Stomach (tissue), 19 donors: ENCODE measurements at places on chromosomes 3 and 15. TPM values are rescaled to one million over a fixed set of nuclear protein-coding genes. Genes with fewer than 3 reads are reported as not detected.

GRCh38 chr3:188134856-188135255 is 19.1 kb upstream of the LPP start:
- H3K4me3 ChIP-seq: no peak overlapping the region
- H3K27me3 ChIP-seq: no peaks in the 10 kb centered on the region
- H3K4me1 ChIP-seq: no peaks in the 10 kb centered on the region
- no peak for DNase-seq
- no peak overlapping the region for H3K27ac ChIP-seq

ISG20 gene
- 15.6 TPM for total RNA-seq

GRCh38 chr3:42345811-42346210 is 64.6 kb downstream of the LYZL4 start:
- no peaks in the 10 kb centered on the region for H3K36me3 ChIP-seq
- no peaks in the 10 kb centered on the region for H3K4me1 ChIP-seq
- no peaks in the 10 kb centered on the region for H3K27me3 ChIP-seq
- no peak for DNase-seq
- no peak overlapping the region for H3K27ac ChIP-seq

DNA sequence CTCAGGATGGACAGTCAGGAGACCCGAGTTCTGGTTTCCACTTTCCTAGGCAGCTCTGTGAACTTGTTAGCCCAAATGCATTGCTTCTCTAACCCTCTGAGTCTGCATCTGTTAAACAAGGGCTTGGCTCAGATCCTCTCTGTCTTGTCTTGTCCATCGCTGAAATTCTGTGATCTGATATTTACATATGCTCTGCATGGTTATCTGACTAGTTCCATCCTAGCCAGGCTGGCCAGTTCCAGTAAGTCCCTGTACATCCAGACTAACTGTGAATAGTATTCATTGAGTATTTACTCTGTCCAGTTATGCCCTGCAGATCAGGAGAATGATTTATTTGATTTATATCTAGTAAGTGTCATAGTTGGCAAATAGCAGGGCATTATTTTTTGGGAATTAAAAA is 27.0 kb upstream of the SV2B start:
- no peak overlapping the region for H3K27ac ChIP-seq
- H3K4me3 ChIP-seq: no peak overlapping the region
- peaks cover 3% of the 10 kb centered on the region for H3K27me3 ChIP-seq
- DNase-seq: no peak
- H3K36me3 ChIP-seq: no peaks in the 10 kb centered on the region

TMEM212 gene
- total RNA-seq: not detected

DNA sequence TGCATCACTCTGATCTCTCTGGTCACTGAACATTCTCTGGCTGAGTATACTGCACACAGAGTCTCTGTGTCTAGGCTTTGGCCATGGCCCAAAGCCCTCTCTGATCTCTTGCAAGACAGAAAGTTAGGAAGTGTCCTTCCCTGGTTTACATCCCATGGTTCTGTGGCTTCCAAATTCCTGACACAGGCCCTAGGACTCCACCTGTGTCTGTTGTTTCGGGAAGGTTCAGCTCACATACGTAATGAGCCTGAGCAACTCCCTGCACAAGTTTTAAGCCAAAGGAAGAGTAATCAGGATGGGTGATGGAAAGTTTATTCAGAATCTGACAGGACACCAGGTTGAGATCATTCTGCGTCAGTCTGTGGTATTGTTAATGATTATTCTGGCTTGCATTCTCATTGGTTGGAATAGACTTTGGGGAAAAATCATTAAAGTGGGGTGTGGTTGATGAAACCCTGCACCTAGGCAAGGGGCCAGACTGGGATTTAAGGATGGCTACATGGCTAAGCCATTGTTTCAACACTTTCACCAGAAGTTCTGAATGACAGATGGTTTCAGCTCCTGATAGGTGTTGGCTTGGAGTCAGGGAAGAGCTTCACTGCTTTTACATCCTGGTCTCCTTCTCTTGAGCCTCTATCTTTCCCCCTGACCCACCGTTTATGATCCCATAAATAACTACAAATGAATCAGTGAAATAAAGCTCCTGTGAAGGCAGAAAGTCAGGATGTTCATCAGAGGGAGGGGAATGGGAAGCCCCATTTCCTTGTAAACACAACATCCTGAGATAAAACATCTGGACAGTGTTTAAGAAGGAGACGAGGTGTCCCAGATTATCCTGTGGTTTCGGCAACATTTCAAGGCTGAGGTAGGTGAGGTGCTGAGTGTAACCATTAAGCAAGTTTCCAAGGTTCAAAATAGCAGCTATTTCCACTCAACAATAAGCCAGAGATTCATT is 14.1 kb downstream of the LCMT2 start:
- H3K27me3 ChIP-seq: peaks cover 14% of the 10 kb centered on the region
- DNase-seq: no peak
- H3K27ac ChIP-seq: no peak overlapping the region
- H3K36me3 ChIP-seq: no peaks in the 10 kb centered on the region
- no peaks in the 10 kb centered on the region for H3K4me1 ChIP-seq

GRCh38 chr15:63059075-63059474 is 16.5 kb downstream of the TPM1 start:
- DNase-seq: no peak
- peaks cover 81% of the 10 kb centered on the region for H3K36me3 ChIP-seq
- H3K4me3 ChIP-seq: no peak overlapping the region
- no peaks in the 10 kb centered on the region for H3K27me3 ChIP-seq

CLRN1 gene
- not detected for total RNA-seq

DNA sequence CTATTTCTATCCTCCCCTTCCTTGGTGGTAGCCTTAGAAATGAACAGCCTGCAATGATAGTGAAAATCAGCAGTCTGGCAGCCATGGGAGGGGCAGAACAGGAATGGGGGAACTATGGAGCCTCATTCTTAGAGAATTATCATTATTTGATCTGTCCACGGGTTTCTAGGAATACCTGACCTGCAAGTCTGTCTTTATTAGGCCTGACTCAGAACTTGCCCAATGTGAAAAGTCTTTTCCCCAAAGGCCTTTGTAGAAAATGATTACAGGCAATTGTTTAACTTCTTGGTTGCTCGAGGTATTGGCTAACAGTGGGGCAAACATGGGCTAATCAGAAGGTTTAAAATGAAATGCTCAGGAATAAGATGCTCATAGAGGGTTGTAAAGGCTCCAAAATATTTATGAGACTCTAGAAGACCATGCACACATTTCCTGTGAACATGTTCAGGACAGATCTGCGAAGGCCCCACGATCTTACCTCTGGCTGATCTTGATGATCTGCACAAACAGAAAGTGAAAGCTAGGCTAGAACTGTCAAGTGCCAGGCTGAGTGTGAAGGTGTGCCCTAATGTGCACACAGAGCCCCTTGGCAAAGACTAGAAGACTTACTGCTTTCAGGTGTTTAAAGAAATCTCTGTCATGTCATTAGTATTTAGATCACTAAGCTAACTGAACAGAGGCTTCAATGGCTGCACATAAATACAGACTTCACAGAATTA is 39.6 kb upstream of the LAMP3 start:
- DNase-seq: no peak
- no peaks in the 10 kb centered on the region for H3K36me3 ChIP-seq
- no peaks in the 10 kb centered on the region for H3K4me1 ChIP-seq
- H3K4me3 ChIP-seq: no peak overlapping the region

INSYN1 gene
- total RNA-seq: 3.3 TPM

DNA sequence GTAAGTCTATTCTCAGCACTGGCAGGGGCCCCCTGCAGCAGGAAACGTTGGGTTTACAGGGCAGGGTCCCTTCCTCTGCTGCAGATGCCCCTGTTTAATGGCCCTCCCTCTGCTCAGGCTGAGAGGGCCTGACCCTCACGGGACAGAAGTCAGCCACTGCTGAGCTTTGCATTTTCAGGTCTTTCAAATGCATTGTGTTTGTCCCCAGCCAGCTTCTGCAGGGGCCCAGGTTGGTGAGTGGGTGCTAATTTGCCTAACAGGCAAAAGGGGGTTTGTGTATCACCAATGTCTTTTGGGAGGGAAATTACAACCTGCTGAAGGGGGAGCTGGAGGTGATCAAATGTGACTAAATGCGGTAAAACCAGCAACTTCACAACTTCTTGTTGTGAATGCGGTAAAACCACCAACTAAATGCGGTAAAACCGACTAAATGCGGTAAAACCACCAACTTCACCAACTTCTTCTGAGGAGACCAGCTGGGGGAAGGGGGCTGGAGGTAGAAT is 44.8 kb upstream of the UBE2E1 start:
- H3K36me3 ChIP-seq: no peaks in the 10 kb centered on the region
- H3K4me3 ChIP-seq: no peak overlapping the region
- no peak overlapping the region for H3K27ac ChIP-seq
- H3K4me1 ChIP-seq: no peaks in the 10 kb centered on the region
- no peaks in the 10 kb centered on the region for H3K27me3 ChIP-seq

GRCh38 chr3:14377838-14378169 is 24.6 kb upstream of the SLC6A6 start:
- peak overlapping the region; percentile 67 for H3K27ac ChIP-seq
- H3K36me3 ChIP-seq: no peaks in the 10 kb centered on the region
- H3K27me3 ChIP-seq: no peaks in the 10 kb centered on the region
- no peak overlapping the region for H3K4me3 ChIP-seq
- DNase-seq: no peak

DNA sequence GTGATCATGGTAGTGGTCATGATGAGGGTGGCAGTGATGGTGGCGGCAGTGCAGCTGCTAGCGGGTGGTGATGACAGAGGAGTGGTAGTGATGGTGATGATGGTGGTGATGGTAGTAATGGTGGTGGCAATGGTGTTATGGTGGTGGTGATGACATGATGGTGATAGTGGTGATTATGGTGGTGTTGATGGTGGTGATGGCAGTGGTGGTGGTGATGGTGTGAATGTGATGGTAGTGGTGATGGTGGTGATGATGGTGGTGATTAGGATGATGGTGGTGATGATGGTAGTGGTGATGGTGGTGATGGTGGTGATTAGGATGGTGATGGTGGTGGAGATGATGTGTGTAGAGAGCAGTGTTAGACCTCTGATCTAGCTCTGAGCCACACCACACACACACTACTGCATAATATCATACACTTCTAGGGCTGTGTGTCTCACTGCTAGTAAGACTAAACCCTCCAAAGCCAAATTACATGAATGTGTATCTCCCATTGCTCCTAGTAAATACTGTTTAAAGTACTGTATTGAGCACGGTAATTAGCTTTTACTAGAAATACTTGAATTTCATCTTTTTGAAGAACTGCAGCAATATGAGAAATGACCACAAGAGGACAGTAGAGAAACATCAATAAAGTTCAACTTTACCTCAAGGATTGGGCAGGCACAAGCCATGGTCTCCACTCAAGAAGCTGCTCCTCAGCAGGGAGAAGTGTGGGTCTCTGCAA is 28.8 kb downstream of the TMED3 start:
- no peaks in the 10 kb centered on the region for H3K27me3 ChIP-seq
- H3K4me3 ChIP-seq: no peak overlapping the region
- H3K4me1 ChIP-seq: no peaks in the 10 kb centered on the region
- H3K27ac ChIP-seq: no peak overlapping the region
- no peaks in the 10 kb centered on the region for H3K36me3 ChIP-seq

DNA sequence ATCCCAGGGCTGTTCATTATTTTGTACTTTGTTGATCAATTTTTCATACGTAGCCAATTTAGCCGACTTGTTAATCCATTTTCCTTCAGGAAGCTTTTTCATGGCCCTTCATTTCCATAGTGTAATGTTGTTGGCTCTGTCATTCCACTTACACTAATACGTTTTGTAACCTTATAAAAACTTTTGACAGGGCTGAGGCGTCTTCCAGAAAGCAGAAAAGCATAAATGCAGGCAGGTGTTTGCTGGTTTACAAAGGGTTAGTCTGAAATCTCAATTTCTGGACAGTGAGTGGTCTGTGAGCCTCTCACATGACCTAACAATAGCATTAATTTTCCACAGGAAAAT is 444.0 kb downstream of the OTOL1 start:
- no peaks in the 10 kb centered on the region for H3K4me1 ChIP-seq
- no peak for DNase-seq
- no peaks in the 10 kb centered on the region for H3K27me3 ChIP-seq
- no peak overlapping the region for H3K27ac ChIP-seq
- H3K4me3 ChIP-seq: no peak overlapping the region

GRCh38 chr3:98555025-98555379 is 23.2 kb downstream of the GPR15 start:
- no peaks in the 10 kb centered on the region for H3K4me1 ChIP-seq
- DNase-seq: no peak
- H3K36me3 ChIP-seq: no peaks in the 10 kb centered on the region
- H3K27ac ChIP-seq: peak overlapping the region; percentile 18
- no peak overlapping the region for H3K4me3 ChIP-seq

DNA sequence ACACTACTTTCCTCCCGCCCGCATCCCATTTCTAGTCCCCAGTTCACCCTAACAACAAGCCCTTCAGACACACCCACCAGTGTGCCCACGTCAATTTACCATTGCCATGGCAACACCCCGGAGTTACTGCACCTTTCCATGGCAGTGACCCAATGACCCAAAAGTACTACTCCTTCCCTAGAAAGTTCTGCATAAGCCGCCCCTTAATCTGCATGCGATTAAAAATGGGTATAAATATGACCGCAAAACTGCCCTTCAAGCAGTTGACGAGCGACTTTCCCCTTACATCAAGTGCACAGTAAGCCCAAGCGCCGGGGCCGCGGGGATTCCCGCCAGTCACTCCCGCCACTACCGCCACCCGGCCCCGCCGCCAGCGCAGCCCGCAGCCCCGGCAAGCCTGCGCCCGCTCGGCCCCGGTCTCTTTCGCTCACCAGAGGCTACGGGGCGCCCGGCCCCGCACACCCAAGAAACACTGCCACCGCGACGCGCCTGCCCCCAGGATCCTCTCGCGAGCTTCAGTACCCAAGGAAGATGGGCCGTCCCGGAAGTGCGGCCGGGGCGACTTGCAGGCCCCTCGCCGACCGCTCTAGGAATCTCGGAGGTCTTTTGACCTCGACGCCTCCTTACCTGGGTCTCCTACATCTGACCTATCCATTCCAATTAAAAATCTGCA is 27.2 kb upstream of the ZNF502 start:
- H3K36me3 ChIP-seq: no peaks in the 10 kb centered on the region
- peak overlapping the region; percentile 74 for H3K4me3 ChIP-seq
- H3K27ac ChIP-seq: no peak overlapping the region
- peak; percentile 64 for DNase-seq
- no peaks in the 10 kb centered on the region for H3K27me3 ChIP-seq
- peaks cover 15% of the 10 kb centered on the region for H3K4me1 ChIP-seq

DNAH12 gene
- not detected for total RNA-seq
